ENCODE measurements at places on chromosomes 1 and 21. TPM values are rescaled to one million over a fixed set of nuclear protein-coding genes. Genes with fewer than 3 reads are reported as not detected.
A peak's percentile ranks its signal among the peaks of the same experiment; 100 is the strongest.

- no peak for DNase-seq
These were observed 72.2 kb upstream of the SELENON start for GRCh38 chr1:25727635-25728286.

Gene RXFP4
- total RNA-seq, result not detected

Gene ATP1A2
- 2.9 TPM for total RNA-seq

DNA sequence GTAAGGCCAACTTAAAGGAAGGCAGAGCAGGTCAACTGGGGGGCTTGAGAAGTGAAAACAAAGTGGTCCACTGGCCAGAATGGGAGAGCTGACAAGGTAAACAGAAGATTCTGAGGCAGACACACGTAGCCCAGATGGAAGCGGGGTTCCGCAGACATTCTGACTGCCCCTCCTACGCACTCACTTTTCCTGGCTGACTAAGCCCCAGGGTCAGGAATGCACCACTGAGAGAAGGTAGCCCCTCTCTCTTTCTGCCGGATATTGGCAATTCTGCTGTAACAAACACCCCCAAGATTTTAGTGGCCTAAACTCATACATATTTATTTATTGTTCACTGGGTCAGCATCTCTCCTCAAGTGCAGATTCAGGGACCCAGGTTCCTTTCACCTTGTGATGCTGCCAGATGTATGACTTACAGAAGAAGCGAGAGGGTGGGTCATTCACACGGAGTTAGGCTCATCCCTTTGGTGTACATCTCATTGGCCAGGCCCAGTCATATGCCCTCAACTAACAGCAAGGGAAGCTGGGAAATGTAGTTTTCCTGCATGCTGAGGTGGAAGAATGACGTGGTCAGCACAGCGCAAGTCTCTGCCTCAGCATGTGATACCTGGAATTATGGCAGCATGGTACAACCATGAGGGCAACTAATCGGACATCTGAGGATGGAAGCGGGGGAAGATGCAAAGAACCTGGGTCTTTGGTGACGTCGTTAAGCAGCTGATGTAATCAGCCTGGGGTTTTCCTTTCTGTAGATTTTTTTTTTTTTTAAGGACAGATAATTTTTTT, 43.4 kb upstream of the MRPS6 start:
- DNase-seq, result no peak

DNA sequence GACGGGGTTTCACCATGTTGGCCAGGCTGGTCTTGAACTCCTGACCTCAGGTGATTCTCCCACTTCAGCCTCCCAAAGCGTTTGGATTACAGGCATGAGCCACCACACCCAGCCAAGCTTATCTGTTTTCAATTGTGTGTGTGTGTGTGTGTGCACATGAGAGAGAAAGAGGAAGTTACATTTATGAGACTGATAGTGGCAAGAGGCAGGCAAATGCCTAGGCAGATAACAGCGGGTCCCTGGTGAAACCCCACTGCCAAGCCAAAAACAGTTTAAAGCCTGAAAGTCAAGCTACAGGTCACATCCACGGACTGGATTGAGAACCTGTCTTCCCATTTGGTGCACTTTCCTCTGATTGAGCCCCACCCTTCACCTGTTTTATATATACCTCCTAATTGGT, 35.1 kb upstream of the IFNGR2 start:
- no peak for DNase-seq

- no peak for DNase-seq
These were observed 195.2 kb downstream of the ZSCAN20 start for GRCh38 chr1:33667386-33668282.

DNA sequence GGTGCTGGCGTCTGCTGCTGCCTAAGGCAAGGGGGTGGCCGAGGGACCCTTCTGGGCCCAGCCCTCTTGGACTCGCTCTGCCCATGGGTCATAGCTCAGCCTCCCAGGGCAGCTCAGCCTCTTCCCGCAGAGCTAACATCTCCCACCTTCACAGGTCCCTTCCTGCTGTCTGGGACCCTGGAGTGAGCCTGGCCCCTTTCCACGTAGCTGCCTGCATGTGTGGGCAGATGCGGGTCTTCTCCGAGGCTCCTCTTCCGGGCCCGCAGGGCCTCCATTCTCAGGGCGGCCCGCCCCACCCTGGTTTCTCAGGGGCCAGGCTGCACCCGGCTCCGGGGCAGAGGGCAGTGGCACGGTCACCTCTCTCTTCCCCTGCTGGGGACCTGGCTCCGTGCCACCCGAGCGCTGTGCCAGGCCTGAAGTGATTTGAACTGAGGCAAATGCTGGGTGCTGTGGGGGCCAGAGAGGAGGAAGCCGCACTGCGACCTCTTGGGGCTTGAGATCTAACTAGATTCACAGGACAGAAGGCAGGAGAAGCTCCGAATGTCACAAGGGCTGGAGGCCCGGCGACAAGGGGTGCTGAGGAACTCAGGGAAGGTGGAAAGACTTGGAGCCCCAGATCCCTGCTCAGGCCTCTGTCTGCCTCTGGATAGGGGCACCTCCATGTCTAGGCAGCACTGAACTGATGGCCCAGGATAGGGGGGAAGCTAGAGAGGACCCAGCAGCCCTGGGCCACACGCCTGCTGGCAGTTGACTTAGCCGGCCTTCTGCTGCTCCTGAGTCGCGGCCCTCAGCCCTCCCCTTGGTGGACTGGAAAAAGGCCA, 40.7 kb downstream of the COQ8A start:
- DNase-seq, result no peak

GRCh38 chr1:6503884-6504602, 12.6 kb upstream of the PLEKHG5 start:
- DNase-seq, result peak; percentile 85

DNA sequence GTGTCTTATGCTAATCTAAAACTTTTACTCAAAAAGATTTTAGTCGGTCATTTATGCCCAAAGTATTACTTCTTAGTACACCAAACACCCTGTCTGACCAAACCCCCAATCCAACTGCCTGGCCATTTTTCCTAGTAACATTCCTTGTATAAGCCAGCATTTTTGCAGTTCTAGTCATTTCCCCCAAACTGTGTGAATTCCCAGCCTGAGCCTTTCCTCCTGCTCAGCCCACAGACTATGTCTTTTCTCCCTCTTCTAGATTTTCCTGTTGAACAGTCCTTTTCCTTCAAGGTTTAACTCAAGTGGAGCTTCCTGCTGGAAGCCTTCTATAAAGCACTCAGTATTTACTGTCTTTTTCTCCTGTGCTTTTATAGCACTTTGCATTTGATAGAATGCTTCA, 843.8 kb downstream of the USP25 start:
- no peak for DNase-seq

Gene OVAAL
- not detected for total RNA-seq

All from chondrocyte (in vitro differentiated cells).